ENCODE measurements at places on chromosomes 2 and 18.

DNA sequence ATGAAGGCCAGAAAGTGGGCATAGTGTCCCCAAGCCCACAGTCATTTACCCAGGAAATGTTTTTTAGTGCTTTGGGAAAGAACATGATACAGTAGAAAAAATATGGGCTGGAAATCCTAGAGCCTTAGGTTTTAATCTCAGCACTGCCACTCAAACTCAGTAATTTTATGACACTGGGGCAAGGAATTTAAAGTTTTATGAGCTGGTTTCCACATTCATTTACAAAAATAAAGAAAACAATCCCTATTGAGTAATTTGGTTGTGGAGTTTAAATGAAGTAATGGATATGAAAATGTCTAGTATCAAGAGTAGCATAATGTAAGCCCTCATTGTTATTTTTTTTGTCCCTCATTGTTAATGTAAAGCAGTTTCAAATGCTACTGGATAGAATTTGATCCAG is 51.5 kb upstream of the FRZB start:
- no peak for DNase-seq

GRCh38 chr2:15941871-15942710 is 1.7 kb downstream of the MYCN start:
- peak; percentile 52 for DNase-seq

- DNase-seq, result no peak
Observed at GRCh38 chr2:216181953-216182461, 72.9 kb downstream of the XRCC5 start.

GRCh38 chr2:159497256-159497655 is 119.1 kb downstream of the BAZ2B start:
- DNase-seq, result no peak

GRCh38 chr2:10400568-10400977 is 47.6 kb downstream of the ODC1 start:
- DNase-seq, result no peak

DNA sequence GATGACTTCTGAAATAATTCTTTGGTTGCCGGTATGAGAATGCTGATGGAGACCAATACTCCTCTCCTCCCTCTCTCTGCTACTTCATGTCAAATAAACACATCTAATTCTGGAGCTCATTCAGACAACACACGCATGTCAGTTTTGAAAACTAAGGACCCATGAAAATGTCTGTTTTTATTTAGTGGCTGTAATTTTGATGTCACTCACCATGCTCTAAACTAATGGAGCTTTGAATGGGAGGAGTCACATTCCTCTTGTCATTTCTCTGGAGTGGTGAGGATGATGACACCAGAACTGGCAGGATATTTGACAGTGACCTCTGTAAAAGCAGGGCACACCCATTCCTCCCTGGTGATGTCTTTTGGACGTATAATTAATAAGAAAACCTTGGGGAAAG is 163.0 kb downstream of the PHLPP1 start:
- DNase-seq, result no peak

GRCh38 chr2:37587817-37588216 is 83.6 kb downstream of the CDC42EP3 start:
- no peak for DNase-seq

GRCh38 chr2:22037274-22037673 is 913.5 kb downstream of the TDRD15 start:
- DNase-seq, result peak; percentile 74

GRCh38 chr2:235495373-235496238 is 1.8 kb downstream of the AGAP1 start:
- no peak for DNase-seq

Measured in left hindlimb (tissue), 1 donor.